T-cell (primary cell): ENCODE measurements at places on chromosomes 13 and 19.

DNA sequence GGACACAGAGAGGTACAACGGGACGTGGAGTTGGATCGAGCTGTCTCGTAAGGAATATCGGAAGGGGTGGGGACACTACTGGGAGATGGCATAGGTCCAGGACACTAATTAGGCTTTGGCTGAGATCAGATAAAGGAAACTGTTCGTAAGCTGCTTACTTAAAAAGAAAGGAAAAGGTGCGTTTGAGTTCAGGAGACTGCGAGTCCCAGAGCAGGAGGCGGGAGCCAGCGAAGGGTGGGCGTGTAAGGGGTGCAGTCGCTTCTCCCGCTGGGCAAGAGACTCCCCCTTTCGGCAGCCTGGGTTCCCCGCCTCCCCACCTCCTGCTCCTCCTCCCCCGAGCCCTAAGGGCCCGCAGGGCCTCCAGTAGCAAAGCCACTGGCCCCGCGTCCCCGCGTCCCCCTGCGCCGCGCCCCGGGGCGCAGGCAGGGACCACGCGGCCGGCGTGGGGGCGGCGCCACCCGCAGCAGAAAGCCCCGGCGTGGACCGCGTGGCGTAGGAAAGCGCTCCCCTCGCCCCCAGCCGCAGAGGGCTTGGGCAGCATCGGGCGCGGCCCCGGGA, 547 bp downstream of the ABCC4 start:
- peak; percentile 22 for DNase-seq

DNA sequence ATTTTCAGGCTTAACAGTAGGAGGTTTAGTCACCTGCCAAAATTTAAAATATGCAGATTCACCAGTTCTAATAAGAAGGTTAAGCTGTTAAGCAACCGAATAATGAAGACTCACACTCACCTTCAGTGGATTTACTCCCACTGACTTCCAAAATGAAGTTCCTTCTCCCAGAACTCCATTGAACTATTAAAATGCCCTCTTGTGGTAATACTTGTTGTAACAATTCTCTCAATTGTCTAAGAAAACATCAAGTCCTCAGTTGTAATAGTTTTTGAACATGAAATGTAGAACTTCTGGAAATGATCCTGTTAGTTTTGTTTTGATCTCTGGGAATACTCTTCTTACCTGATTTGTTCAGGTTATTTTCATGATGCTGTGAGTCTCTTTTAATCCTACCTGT, 522.0 kb upstream of the ATXN8OS start:
- DNase-seq: no peak

DNA sequence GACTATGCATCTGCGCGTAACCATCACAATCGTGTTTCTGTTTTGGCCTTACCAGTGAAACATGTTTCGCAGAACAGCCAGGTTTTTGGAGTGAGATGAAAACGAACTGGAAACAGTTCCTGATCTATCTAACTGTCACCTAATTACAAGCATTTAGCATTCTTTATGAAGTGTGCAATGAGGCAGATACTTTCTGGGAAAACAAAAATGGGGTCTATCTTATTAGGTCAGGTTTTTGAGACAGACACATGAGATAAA, 182.8 kb downstream of the LMO7 start:
- DNase-seq: no peak

- no peak for DNase-seq
These were observed 748.6 kb upstream of the SPRY2 start for GRCh38 chr13:81089371-81090157.

DNA sequence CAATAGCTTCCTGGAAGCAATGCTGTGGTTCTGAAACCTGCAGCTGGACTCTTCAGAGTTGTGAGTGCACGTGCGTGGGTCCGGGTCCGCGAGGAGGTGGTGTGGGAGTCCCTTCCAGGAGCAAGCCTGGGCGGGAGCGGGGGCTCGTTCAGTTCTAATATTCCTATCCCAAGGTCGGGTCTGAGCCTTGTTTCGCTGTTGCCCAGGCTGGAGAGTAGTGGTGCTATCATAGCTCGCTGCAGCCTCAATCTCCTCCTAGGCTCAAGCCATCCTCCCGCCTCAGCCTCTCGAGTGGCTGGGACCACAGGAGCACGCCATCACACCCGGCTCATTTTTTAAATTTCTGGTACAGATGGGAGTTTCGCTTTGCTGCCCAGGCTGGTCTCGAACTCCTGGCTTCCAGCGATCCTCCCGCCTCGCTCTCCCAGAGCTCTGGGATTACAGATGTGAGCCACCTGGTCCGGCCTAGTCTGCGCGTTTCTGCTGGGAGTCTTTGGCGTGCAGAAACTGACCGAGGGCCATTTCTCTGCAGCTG, 625 bp downstream of the ZFP82 start:
- DNase-seq: no peak

DNA sequence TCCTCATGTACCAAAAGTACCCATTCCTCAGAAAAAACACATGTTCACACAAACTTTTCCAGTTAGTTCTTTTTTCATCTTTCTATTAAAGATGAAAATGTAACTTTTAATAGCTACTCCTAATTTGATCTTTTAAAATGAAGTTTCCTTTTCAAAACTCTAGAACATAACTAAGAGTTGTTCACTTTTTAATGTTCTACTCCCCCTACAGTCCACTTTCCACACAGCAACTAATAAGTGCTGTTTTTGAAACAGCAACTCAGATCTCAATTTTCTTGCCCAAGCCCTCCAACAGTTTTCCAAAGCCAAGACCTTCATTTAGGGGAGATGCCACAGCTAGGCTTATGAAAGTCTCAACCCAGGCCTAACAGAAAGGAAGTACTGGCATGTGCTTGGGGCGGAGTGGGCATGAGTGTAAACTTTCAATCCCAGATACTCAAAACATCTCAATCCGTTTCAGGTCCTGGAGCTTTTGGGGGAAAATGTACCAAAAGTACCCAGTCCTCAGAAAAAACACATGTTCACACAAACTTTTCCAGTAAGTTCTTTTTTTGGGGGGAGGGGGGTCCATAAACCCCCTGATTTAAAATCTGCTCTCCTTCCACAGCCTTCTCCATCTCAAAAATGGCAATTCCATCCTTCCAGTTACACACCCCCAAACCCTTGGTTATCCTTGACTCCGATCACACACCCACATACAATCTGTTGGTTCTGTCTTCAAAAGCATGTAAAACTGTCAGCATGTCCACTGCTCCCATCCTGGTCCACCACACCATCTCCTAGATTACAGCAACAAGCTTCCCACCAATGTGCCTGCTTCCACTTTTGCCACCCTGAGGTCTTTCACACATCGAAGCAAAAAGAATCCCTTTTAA, 2.0 kb downstream of the FBL start:
- peak; percentile 9 for DNase-seq

DNA sequence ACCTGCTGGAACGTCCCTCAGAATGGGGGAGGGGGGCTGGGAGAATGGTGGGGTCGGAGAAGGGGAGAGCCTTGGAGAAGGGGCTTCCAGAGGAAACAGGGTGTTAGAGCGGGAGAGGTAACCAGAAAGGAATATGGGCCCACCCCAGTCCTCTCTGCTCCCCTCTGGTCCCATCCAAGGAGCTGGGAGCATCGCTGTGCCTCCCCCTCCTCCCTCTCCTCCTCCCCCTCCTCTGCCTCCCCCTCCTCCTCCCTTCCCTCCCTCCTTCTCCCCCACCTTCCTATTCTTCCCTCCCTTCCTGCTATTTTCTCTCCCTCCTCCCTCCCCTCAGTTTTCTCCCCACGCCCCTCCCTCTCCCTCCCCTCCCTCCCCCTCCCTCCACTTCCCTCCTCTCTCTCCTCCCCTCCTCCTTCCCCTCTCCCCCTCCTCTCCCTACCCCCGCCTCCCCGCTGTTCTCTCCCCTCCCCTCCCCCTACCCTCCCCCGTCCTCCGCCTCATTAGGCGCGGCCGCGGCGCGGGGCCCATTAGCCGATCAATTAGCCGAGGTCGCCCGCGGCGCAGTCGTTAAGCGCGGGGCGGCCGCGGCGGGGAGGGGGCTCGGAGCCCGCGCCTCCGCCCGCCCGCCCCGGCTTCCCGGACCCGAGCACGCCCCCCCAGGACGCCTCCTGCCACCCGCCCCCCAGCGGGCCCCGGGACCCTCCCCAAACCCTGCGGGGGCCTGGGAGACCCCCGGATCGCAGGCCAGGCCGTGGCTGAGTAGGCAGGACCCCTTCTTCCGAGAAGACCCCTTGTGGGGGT, 15.4 kb downstream of the TLE5 start:
- no peak for DNase-seq

GRCh38 chr13:20451397-20451796, 74.3 kb downstream of the CRYL1 start:
- no peak for DNase-seq

DNA sequence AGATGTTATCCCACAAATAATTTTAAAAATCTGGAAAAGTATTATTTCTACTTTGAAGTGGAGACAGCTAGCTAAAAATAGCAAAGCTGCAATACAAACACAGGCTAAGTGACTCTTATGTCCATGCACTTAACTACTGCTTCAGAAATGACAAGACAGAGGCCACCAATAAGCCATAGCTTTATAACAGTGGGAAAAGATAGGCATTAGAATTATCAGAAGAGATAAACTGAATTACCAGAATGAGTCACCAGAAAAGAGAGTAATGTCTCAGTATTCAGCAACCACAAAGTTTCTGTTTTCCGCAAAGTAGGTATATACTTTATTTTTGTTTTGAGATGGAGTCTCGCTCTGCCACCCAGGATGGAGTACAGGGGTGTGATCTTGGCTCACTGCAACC, 17.1 kb downstream of the CLN5 start:
- DNase-seq: no peak

DNA sequence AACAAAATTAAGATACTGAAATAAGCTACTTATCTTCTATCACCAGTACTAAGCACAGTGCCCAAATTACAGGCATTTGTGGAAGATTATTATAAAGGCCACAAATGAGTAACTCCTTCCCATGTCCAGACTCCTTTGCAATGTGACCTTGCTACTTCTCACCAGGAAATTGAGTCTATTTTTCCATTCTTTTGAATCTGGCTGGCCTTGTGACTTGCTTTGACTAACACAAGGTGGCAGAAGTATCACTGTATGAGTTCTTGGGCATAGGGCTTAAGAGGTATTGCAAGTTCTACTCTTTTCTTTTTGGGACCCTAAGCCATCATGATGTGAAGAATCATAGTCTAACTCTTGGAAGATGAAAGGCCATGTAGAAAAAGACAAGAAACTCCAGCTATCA, 49.9 kb downstream of the UGGT2 start:
- DNase-seq: no peak

DNA sequence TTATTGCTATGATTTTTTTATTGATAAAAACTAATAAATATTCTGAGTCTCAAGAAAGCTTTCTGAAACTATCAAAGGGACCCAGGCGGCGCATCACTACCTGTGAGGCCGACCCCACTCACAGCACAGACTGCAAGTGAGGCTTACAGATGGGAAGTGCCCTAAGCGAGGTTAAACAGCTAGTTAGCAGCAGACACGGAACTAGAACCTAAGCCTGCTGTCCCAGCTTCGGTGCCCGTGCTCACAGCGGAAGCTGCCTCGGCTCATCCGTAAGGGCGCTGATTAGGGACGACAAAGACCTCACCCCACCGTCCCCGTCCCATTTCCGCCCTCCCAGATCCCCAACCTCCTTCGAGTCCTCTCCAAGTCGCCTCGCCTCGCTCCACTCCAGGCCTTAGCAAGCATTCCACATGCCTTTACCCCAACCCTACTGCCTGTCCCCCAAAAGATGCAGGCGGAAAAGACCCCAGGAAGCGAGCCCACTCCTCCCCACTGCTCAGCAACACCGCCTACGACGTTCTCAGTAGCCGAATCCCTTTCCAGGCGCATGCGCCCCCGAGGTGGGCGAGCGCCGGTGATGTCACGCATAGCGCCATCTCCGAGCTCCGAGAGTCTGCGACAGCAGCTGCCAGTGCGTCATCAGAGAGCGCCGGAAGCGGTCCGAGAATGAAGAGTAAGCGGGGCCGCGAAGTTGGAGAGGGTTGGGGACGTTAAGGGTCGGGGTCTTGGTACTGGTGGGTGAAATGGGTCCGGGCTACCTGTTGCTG, at the start of gene POP4:
Gene POP4 (plus strand): TSS at position 631 of the 767 bp plus-strand sequence. CDS start 36 bp downstream, at position 667.
- DNase-seq: peak; percentile 98

- peak; percentile 61 for DNase-seq
These were observed 7.1 kb upstream of the NFIC start for GRCh38 chr19:3359015-3359918.

DNA sequence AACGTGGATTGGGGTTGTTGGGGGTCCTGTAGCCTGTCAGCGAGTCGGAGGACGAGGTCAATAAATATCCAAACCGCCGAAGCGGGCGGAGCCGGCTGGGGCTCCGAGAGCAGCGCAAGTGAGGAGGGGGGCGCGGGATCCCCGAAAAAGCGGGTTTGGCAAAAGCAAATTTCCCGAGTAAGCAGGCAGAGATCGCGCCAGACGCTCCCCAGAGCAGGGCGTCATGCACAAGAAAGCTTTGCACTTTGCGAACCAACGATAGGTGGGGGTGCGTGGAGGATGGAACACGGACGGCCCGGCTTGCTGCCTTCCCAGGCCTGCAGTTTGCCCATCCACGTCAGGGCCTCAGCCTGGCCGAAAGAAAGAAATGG, 754 bp upstream of the SIX5 start:
- no peak for DNase-seq

DNA sequence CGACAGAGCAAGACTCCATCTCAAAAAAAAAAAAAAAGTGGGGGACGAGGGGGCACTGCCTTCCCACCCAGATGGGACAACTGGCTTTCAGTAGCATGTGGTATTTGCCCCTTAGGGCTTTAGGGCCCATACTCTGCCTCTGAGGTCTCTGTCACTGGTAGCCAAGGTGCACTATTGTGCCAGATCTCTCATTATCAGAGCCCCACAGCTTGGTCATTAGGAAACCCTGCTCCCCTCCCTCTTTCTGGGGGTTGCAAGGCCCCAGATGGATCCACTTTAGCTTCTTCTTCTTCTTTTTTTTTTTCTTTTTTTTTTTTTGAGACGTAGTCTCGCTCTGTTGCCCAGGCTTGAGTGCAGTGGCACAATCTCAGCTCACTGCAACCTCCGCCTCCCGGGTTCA, 11.2 kb upstream of the ZNF358 start:
- DNase-seq: no peak

- DNase-seq: no peak
These were observed 140.2 kb downstream of the TNFRSF19 start for GRCh38 chr13:23710366-23710765.

GRCh38 chr13:30022256-30022655, 171.8 kb upstream of the UBL3 start:
- DNase-seq: no peak

DNA sequence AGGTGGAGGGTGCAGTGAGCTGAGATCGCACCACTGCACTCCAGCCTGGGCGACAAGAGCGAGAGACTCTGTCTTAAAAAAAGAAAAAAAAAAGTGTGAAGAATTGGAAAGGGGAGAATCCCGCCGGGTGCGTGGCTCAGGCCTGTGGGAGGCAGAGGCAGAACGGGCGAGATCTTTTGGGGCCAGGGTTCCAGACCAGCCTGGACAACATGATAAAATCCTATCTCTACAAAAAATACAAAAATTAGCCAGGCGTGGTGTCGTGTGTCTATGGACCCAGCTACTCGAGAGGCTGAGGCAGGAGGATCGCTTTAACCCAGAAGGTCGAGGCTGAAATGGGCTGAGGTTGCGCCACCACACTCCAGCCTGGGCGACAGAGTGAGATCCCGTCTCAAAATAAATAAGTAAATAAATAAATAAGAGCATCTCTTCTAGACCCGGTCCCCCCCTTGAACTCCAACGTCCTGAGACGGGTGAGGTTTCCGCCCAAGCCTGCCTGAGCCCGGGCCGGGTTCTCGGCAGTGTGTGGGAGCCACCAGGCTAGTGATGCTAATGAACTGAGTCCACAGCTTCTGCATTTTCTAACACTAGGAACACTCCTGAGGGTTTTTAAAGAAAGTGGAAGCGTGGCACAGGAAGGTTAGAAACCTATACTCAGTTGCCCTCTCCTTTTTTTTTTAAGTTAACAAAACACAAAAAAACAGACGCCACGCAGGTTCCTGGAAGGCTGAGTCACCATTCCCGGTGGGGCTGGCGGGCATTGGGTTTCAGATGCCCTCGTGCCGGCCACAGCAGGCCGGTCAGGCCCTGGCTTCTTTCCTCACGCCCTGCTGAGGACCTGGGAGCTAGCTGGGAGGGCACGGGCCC, 22.0 kb downstream of the GPX4 start:
- no peak for DNase-seq
